ENCODE measurements at places on chromosomes 1 and 21.

DNA sequence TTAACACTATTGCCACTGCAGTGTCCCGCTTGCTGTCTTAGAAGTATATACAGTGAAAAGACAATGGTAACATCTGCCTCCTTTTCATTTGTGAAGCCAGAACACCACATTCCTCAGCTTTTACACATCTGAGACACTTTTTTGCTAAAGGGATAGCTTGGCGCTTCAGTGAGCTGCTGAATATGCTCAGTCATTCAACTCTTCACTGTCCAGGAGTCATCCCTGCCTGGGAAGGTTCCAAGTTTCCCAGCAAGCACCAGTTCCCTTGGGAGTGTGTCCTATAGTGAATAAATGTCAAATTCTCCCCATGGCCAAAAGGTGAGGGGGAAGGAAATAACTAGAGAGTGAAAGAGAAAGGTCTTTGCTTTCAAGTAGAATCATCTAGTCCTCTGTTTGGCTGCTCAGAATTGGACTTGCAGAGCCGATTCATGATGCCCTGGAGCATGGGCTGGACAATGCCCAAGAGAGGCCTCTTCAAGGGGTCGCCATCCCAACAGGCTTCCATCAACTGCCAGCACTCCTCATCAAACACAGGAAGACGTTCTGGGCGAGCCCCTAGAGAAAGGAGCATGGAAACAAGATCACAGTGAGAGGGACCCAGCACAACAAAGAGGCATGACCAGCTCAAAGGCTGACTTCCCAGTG lies 25.5 kb upstream of the RBBP5 start:
- no peak for DNase-seq

DNA sequence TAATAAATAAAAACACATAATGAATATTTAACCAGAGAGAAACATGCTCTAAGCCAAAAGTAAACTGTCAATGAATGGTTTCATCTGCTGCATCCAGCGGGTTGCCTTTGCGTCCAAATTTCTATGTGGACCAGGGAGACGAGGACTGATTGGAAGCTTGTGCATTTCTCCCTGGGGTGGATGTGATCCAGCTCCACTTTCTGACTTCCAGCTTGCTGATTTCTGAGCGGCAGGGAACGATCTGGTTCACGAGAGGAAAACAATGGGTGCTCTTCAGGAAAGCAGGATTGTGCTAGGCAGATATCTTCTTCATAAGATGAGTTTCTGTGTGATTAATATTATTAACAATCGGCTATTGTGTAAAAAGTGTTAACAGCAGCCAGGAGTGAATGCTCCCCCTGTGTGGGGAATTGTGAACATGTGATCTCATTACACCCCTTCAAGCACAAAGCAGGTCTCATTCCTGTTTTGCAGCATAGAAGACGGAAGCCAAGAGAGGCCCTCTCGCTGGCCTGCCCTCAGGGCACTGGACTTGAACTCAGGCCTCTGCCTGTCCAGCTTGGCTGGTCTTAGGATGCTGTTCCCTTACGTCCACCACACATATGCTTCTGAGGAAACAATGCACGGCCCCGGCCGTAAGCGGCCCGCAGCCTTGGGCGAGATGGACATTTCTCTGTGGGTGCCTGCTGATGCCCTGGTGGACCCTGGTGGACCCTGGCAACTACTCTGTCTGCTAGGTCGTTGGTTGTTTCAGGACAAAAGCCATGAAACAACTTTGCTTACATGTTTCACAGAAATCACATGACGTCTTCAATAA lies 183.4 kb upstream of the C1orf174 start:
- no peak for DNase-seq

- no peak for DNase-seq
Measured at GRCh38 chr1:107623431-107623830, 341.5 kb downstream of the VAV3 start.

DNA sequence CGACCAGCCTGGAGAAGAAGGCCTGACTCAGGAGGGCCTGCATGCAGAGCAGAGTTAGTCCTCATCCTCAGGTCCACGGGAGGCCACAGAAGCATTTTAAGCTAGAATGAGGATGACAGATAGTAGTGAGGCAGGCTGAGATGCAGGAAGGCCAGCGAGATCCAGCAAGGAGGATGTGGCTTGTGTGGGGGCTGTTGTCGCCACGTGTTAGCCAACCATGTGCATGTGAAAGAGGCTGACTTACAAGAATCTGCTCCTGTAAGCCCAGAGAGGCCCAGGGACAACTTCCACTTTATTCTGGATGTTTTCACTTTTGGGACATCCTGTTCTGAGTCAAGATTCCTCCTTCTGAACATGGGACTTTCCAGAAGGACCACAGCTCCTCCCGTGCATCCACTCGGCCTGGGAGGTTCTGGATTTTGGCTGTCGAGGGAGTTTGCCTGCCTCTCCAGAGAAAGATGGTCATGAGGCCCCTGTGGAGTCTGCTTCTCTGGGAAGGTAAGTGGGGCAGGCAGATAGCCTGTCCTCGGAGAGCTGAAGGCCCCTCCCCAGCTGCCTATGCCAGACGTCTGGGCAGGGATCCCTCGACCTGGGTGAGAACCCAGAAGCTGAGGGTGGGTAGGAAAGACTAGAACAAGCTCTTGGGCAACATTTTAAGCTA lies at the start of gene SLAMF8:
TSS of gene SLAMF8 (plus strand) at position 433 of the 661 bp plus-strand sequence. CDS start at position 459, 26 bp downstream.
- peak; percentile 20 for DNase-seq

DNA sequence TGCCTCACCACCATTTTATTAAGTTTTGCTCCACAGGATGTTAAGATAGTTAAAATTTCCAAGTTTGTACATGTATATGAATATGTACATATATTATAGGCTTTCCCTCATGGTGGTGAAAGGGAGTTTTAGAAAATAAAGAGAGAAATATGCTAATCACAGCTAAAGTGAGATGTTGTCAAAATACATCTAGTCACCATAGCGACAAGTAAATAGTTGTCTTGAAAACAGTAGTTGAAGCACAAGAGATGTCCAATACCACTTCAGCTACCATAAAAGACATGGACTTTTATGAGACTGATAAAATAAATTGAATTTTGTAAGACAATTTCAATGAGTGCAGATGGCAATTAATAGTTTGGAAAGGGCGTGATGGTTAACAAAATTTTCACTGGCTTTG lies 1600.0 kb downstream of the BRINP3 start:
- no peak for DNase-seq

All from activated CD8-positive, alpha-beta memory T cell treated with anti-CD3 and anti-CD28 coated beads for 48 hours (primary cell).